Esophagus squamous epithelium (tissue), 5 donors: ENCODE measurements at places on chromosomes 2 and 18. TPM values are rescaled to one million over a fixed set of nuclear protein-coding genes. Genes with fewer than 3 reads are reported as not detected.

DNA sequence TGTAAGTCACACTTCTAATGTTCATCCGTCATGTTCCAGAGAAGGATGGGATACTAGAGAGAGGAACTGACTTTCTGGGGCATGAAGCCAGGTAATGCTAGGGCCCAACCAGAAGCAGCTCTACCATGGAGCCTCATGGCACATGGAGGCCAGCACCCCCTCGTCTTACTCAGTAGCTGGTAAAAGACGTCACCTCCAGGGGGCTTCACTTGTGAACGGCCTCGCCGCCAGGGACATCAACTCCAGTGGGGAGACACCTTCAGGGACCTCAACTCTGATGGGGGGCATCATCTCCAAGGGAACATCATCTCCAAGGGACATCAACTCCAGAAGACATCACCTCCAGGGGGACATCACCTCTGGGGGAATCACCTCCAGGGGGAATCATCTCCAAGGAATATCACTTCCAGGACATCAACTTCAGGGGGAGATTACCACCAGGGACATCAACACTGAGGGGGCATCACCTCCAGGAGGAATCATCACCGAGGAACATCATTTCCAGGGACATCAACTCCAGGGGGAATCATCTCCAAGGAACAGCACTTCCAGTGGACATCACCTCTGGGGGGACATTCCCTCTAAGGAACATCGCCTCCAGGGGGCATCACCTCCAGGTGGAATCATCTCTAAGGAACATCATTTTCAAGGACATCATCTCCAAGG lies 168.4 kb downstream of the NDUFA10 start:
- DNase-seq = no peak

GRCh38 chr2:130810490-130810889 lies 26.2 kb upstream of the ARHGEF4 start:
- no peak for DNase-seq

UGT1A10 gene
- total RNA-seq = 18.5 TPM

- DNase-seq = no peak
Observed at GRCh38 chr2:138475277-138475776, 26.2 kb upstream of the SPOPL start.

CHRNG gene
- total RNA-seq = not detected

DNA sequence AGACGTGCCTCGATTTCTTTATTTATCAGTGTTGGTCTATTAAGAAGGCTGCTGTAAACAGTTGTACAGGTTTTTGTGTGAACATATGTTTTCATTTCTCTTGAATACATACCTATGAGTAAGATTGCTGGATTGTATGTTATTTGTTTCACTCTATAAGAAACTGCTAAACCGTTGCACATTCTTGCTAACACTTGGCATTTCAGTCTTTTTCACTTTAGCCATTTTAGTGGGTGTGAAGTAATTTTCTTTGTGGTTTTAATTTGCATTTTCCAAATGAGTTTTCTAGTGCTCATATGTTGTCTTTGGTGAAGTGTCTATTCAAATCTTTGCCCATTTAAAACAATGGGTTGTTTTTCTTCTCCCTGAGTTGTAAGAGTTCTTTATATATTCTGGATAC lies 221.5 kb upstream of the SMAD7 start:
- DNase-seq = no peak
